Activated CD8-positive, alpha-beta memory T cell treated with anti-CD3 and anti-CD28 coated beads for 1 hour (primary cell): ENCODE measurements at places on chromosomes 5 and 9.

- no peak for DNase-seq
Measured at GRCh38 chr5:38533286-38534155, 22.9 kb downstream of the LIFR start.

- DNase-seq: no peak
Measured at GRCh38 chr5:123647066-123647465, 135.1 kb downstream of the CSNK1G3 start.

DNA sequence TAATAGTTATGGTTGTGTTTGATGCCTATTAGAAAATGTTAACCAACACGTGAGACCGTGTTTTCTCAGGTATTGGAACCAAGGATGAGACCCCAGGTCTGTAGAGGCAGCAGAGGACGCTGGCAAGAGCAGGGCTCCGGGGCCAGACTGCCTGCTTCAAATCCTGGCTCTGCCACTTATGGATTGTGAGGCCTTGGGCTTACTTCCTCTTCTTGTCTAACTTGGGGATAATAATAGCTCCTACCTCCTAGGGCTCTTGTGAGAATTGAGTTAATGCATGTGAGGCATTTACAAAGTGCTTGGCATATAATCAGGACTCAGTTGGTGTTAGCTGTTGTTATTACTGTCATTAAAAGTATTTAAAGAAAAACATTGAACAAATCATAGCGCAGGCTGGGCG lies 85.5 kb upstream of the PITX1 start:
- DNase-seq: no peak

DNA sequence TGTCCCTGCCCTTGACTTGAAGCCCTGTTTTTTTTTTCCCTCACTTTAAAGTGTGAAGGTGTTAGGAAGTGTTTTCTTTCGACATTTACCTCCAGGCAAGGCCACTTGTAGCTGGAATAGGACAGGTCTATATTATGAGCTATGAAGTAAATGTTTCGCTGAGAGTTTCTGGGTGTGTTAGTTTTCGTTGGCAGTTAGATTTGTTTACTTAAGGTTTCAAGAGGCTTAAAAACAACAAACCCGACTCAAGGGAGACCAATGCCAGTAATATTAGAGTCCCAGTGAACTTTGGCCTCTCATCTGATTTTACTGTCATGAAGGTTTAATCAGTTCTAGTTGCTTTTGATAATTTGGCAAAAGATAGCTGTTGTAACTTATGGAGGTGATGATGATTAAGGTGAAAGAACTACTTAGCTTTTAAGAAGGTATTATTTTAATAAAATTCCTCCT lies 25.2 kb downstream of the OCLN start:
- no peak for DNase-seq

DNA sequence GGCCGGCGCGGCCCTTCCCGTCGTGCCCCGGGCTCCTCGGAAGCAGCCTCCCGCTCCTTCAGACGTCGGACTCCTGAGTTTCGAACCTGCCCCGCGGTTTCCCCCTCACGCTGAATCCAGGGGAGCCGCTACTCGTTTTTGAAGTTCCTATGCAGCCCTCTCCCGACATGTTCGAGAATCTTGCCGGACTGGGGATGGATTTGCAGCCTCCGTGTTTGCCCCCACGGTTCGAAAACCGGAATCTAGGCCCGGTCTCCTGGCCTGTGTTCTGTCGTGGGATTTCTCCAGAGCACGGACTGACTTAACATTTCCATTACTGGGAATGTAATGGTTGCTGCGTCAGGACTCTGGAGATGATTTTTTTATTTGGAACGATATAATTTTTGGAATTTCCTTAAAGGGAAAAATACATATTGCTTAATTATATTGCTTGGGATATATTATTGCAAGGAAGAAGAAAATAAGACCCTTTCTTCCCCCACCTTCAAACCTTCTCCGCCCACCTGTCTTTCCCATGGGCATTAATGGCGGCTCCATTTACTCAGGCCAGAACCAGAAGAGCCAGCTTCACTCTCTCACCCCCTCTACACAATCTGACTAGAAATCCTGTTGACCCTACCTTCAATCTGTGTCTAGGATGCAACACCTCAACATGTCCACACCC lies 8.5 kb upstream of the MGAT1 start:
- DNase-seq: no peak

GRCh38 chr9:96553070-96553469 lies 66.6 kb downstream of the CDC14B start:
- DNase-seq: no peak

- DNase-seq: no peak
Measured at GRCh38 chr9:98099898-98100297, 19.1 kb downstream of the TRIM14 start.

- DNase-seq: no peak
Measured at GRCh38 chr5:176654856-176655255, 7.6 kb downstream of the TSPAN17 start.

DNA sequence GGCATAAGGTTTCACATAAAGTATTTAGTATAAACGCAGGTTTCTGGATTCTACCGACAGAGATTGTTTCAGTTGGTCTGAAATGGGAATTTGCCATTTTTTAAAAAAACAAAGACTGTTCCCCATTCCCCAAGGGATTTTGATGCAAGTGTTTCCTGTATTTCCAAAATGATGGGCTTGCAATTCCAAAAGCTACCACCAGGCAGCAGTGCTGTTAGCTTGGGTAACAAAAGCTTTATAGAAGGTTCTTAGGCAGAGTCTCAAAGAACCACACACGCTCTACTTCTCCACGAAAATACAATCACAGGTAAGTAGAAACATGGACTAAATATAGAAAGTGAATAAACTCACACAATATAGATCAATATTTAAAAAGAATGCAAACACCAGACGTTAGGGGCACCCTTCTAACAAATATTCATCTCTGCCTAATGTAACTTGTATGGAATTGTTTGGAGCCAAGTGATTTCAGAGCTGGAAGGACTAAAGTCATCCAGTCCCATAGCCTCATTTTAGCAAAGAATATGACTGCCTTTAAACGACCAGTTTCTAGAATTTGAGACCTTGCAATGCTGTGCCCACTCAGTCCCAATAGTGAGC lies 154.3 kb downstream of the SPOCK1 start:
- no peak for DNase-seq

- DNase-seq: no peak
Measured at GRCh38 chr9:124258607-124259157, 933 bp downstream of the NEK6 start.

- no peak for DNase-seq
Measured at GRCh38 chr5:11476866-11477265, 427.4 kb downstream of the CTNND2 start.

- no peak for DNase-seq
Measured at GRCh38 chr5:72523960-72524582, 16.9 kb upstream of the ZNF366 start.

- DNase-seq: no peak
Measured at GRCh38 chr5:53249529-53250200, 140.1 kb upstream of the MOCS2 start.

DNA sequence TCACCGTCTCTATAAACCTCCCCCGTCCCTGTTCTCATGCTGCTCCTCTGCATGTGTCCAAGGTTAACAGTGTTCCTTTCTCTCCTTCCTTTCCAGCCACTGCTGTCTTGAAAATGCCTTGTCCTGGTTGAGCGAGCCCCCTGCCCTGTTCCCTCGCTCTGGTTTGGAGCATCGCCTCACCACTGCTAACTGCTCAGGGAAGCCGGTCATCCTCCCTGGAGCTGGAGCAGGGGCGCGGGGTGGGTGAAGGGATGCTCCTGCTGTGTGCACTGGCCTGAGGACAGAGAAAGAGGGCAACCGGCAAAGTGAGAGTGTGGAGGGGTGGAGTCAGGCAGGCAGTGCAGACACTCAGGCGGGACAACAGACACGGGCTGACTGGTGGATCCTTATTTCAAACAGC lies 19.4 kb downstream of the UBE2QL1 start:
- no peak for DNase-seq

GRCh38 chr5:88081877-88082276 lies 186.8 kb downstream of the TMEM161B start:
- DNase-seq: no peak

DNA sequence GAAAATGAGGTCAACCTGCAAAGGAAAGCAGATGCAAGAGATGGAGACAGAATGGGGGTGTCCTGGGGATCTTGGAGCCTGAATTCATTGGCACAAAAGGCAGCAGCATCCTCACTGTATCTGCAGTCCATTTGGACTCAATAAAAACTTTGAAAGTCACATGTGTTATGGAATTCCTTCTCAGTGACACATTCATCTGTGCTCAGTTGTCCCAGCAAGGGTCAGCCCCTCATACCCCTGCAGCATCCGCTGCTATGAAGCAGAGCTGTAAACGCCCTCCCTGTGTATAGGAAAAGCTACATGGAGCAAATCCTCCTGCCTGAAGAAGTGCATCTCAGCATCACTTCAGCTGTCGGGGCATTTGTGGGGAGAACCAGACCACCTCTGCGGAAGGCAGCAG lies 14.5 kb upstream of the RARS1 start:
- no peak for DNase-seq

DNA sequence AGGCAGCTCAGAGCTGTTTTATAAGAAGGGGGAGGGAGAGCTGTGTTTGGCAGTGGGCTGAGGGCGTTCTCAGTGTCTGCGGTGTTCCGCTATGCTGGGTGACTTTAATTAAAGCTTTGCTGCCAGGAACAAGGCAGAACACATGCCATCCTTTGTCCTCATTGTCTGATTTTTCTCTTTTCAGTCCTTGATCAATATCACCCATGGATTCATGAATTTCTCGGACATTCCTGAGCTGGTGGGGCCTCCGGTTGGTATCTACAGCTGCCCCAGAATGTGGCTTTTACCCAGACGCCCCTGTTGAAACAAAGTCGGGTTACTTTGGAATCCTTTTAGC lies 66.5 kb upstream of the TGFBR1 start:
- no peak for DNase-seq

GRCh38 chr5:73447530-73448462 lies 781 bp downstream of the FOXD1 start:
- DNase-seq: no peak

DNA sequence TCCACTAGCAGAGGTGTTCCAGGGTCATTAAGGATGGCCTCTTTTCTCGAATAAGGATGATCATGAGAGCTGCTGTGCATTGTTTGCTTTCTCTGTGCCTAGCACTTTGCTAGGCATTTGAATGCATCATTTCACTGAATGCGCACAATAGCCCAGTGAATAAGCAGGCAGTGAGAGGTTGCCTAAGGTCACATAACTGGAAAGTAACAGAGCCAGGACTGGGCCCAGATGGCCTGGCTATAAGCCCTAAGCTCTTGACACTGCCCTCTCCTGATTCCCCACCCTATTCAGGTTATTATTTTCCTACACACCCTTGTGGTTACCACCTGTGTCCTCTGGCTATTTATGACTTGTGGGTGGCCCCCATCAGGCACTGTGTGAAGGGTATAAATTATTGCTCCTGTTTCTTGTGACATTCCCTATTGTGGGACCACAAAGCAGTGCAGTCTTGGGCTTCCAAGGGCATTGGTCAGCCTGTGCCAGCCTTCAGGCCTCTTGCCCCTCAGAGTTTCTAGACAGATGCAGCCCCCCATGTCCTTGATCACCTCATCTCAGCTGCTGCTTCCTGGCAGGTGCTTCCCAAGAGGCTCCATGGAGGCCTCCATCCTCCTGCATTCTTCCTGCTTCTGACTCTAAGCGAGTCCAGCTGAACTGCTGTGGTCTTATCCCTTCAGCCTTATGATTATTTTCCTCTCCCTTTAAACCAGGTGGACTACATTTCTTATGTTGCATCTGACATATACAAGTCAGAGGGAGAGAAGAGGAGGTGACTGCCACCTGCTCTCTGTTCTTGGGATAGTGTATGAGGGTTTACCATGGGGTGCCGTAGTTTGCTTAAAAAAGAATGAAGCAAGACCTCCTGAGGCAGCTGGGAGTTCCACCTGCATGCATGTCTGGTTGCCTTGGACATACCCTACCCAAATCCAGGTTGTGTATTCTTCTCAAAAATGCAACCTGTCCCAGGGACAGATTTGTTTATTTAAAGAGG lies 47.6 kb downstream of the ANGPTL2 start:
- no peak for DNase-seq

GRCh38 chr9:126463426-126463825 lies 136.8 kb downstream of the MVB12B start:
- no peak for DNase-seq
